ENCODE measurements at places on chromosomes 7 and 10.
A peak's percentile ranks its signal among the peaks of the same experiment; 100 is the strongest.

- DNase-seq = peak; percentile 92
Observed at GRCh38 chr7:100852048-100852872, at the start of gene SLC12A9. TSS of gene SLC12A9 (plus strand) at chr7:100852713. CDS start at chr7:100854198, 1,485 bp downstream.

- peak; percentile 37 for DNase-seq
Observed at GRCh38 chr10:77925795-77926565, 575 bp downstream of the DLG5 start.

DNA sequence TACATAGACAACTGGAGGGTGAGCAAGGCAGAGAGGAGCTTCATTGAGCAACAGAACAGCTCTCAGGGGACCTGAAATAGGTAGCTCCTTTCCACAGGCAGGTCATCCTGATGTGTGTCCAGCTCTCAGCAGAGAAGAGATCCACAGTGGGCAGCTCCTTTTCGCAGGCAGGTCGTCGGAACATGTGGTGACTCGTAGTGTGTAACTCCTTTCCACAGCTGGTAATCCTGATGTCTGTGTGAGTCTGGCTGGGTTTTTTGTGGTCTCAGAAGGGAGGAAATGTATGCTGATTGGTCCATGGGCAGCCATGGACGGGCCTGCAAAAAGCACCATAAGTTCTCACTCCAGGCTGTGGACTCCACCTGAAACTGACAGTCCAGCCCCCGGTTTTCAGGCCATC lies 24.4 kb upstream of the TES start:
- no peak for DNase-seq

DNA sequence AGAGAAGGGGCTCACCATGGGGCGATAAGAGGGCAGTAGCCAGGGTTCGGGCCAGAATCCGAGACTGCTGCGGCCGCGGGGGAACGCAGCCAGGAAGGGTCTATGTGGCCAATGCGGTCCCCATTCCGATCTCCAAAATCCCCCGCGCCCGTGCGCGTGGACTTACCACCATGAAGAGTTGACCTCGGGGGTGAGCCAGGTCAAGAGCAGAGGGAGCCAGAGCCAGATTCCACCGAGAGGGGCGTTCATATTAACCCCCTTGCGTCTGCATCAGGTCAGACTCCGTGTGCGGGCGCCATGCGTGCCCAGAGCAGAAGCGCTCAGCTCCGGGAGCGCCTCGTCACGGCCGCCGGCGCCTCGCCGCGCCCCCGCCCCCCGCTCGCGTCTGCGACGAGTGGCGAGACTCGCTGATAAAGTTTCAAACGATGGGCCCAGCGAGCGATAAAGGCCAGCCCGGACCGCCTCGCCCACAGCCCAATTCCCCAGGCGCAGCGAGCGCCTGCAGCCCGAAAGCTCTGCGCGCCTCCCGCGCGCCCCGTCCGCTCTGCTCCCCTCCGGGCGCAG lies at the start of gene WNT2:
Gene WNT2, minus strand, starts transcription at position 318 of the 564 bp plus-strand sequence. Its CDS starts 69 bp downstream, at position 249.
- no peak for DNase-seq

GRCh38 chr10:28595613-28596012 lies 62.7 kb downstream of the WAC start:
- no peak for DNase-seq

GRCh38 chr10:85657476-85658113 lies 709.0 kb downstream of the GRID1 start:
- DNase-seq = no peak

GRCh38 chr10:122567056-122567660 lies 6.6 kb downstream of the DMBT1 start:
- DNase-seq = peak; percentile 26

- DNase-seq = peak; percentile 24
Observed at GRCh38 chr7:150356265-150356897, 12.2 kb upstream of the REPIN1 start.

GRCh38 chr10:57880446-57881227 lies 387.1 kb downstream of the IPMK start:
- DNase-seq = no peak

DNA sequence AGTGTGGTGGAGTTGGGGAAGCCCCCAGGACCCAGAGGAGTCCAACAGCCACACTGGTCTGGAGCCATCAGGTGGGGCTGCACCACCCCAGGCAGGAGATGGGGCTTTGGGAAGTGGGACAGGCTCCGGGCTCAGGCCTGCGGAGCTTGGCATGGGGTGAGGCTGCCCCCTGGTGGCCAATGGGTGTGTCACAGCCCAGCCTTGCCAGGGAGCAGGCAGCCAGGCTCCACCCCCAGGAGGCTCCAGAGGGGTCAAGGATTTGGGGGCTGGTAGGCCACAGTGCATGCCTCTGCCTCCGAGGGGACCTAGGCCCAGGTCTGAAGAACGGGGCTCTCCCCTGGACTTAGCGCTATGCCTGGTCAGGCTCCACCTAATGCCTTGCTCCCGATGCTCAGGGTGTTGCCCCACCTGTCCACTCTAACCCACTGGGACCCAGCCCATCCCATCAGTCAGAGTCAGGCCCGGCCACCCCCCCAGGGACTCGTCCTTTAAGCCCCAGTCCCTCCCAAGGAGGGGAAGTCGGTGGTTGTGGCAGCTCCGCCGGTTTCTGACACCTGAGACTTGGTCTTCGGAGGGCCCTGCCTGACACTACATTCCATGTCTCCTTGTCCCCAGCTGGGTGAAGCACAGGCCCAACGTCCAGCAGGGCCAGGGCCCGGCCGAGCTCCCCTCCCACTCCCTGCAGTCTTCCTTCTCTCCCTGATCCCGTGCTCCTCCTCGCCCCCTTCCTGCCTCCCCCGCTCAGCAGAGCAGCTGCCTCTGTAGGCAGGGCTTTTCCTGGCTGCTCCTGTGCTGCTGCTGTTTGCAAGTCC lies 11.3 kb upstream of the SAMD8 start:
- DNase-seq = peak; percentile 79

GRCh38 chr7:116169060-116169459 lies 41.3 kb upstream of the TES start:
- no peak for DNase-seq

- no peak for DNase-seq
Observed at GRCh38 chr7:16270844-16271243, 150.5 kb downstream of the CRPPA start.

GRCh38 chr7:151139071-151139790 lies 28.3 kb downstream of the GBX1 start:
- DNase-seq = no peak

GRCh38 chr7:40425696-40426095 lies 290.9 kb downstream of the SUGCT start:
- no peak for DNase-seq

GRCh38 chr7:141974831-141975230 lies 1.3 kb upstream of the TAS2R38 start:
- DNase-seq = no peak

DNA sequence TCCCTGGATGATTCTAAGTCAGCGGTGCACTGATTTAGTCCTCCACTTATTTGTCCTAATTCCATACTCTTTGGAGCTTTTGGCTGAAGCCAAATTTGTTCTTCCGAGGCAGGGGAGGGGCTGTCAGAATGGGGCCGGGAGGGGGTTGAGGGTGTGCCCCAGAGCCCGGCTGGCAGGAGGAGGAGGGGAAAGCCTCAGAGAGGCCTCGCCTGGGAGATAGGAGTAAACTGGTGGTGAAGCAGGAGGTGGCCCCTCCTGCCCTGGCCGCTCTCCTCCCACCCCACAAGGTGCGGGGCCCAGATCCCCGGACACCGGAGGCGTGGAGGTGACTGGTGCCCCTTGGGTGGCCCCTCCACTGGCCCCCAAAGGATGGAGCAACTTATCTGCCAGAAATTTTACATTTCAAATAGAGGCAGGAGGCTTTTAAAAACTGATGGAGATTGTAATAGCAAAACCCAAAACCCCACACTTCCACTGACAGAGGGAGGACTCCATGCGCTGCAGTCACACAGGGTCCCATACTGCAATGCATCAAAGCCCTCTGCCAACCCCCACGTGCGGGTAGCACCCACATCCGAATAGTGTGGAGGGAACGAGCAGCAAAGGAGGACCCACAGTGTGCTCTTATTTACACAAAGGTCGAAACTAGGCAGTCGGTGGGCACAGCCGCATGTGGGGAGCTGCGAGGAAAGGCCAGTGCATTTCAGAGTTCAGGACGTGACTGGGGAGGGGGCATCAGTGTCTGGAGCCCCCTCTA lies 61.9 kb downstream of the CAMK2B start:
- no peak for DNase-seq

DNA sequence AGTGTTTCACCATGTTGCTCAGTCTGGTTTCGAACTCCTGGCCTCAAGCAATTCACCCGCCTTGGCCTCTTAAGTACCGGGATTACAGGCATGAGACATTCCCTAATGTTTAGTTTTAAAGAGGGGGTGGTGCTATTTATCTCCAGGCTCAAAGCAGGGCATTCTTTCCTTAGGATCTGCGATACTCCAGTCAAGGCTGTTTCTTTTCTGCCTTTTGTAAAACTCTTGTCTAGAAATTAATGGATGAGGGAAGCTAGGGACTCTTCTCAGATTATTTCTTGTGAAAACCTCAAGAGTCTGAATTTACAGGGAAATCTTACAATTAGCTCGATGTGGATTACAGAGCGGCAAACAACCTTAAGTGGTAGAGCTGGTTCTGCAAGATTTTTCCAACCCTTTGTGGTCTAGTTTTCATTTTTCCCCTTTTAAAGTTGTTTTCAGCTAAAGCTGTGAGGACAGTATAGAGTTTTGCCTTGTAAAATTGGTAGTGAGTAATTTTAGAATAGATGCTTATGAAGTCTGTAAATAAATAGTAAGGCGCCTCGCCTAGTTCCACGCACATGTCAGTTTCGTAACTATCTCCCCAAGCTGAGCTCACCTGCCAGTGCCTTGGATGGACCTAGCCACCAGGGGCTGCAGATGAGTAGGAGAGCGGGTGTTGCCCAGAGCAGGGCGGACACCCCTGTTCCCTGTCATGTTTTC lies 53.1 kb downstream of the CUX1 start:
- no peak for DNase-seq

- no peak for DNase-seq
Observed at GRCh38 chr10:26831936-26832335, 28.8 kb downstream of the ABI1 start.

DNA sequence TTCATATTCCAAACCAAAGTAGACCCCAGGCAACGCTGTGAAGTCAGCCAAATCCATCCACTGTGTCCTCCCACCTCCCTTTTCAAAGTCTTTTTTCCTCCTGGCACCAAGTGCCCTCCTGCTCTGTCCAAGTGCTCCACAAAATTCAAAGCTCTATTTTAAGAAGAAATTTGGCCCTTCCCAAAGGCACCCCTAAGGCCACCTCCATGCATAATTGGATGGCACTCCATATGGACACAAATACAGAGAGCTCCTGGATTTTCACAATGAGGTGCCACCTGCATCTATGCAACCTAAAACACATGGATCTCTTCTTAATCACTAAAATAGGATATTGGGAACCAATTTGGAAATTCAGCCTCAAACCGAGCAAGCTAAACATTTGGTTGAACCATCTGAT lies 121.6 kb downstream of the RELN start:
- no peak for DNase-seq

- DNase-seq = peak; percentile 46
Observed at GRCh38 chr10:50310560-50311174, 59.4 kb upstream of the ASAH2 start.

DNA sequence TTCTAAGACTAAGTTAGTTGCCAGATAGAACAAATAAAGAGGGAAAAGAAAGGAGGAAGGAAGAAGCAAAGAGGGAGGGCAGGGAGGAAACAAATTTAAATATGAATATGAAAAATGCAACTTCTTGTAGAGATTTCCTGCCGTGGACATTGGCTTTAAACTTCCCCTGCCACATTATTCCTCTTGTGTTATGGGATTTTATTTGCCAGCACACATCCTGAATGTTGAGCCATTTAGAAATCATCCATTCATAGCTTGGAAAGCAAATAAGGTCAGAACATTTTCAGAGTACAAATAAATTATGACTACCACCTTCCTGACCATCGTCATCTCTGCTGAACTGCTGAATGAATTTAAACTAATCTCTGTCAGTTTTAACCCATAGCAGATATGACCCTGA lies 911.9 kb upstream of the LRRN3 start:
- no peak for DNase-seq

DNA sequence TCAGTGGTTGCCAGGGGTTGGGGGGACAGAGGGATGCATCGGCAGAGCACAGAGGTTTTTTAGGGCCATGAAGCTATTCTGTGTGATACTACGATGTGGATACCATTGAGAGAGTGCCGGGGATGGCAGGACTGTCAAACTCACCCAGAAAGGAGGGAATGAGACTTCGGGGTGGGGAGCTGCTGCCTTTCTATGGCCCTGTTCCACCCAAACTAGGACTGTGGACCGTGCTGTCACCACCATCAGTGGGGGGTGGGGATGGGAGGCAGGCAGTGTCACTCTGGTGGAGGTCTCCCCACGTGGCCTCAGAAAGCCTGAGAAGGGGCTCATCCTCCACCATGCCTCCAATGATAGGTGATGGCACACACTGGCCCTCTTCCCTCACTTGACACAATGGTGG lies 146.2 kb downstream of the PTPN20 start:
- DNase-seq = no peak

DNA sequence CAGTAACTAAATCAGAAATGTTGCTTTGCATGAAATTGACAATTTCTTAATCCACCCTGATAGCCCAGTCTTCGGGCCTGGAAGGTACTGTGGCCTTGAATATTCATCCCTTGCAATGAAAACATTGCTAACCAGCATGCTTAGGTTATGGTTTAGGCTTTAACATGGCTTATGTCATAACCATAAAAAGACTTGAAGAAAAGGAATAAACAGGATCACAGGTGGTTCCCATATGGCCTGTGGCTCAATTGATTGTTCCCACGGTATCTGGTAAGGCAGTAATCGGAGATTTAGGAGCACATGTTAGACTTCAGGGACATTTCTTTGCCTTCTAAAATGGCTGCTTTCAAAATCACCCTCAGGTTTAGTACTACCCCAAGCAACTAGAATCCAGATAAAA lies 139.5 kb downstream of the ST7 start:
- no peak for DNase-seq

- peak; percentile 63 for DNase-seq
Observed at GRCh38 chr7:132390705-132391104, 185.6 kb downstream of the PLXNA4 start.

- DNase-seq = peak; percentile 7
Observed at GRCh38 chr10:74787457-74787856, 38.9 kb upstream of the KAT6B start.

GRCh38 chr7:21507627-21508343 lies 35.1 kb upstream of the DNAH11 start:
- peak; percentile 62 for DNase-seq

DNA sequence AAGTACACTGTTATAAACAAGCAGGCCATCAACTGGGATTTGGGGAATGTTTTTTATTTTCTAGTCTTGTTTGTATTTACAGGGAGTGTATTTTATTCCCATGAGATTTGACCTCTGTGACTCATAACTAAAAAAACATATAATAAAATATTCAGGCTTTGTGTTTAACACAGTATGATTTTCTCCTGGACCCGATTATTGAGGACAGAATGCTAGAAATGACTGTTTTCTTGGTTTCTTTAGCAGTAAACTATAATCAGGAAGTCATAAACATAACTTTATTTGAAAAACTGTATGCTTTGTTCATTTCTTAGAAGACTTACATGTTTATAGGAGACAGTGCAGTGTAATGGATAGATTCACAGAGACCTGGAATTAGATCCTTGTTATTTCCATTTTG lies 2.1 kb downstream of the NHLRC2 start:
- no peak for DNase-seq

GRCh38 chr7:93359520-93360198 lies 127.5 kb downstream of the VPS50 start:
- no peak for DNase-seq
